ELF-1 (cell line): ENCODE measurements at places on chromosomes 3 and 15.

- DNase-seq = no peak
These were observed 32.2 kb downstream of the SLC24A1 start for GRCh38 chr15:65653801-65654521.

GRCh38 chr15:78651007-78651406 is 10.0 kb upstream of the CHRNB4 start:
- no peak for DNase-seq

DNA sequence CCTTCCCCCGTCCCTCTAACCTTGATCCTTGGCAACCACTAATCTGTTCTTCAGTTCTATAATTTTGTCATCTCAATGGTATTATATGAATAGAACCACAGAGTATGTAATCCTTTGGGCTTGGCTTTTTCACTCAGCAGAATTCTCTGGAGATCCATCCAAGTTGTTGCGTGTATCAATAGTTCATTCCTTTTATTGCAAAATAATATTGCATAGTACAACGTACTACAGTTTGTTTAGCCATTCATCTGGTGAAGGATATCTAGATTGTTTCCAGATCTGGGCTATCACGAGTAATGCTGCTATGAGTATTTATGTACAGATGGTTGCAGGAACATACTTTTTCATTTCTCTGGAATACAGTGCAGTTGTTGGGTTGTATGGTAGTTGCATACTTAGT is 76.2 kb downstream of the PLXNA1 start:
- DNase-seq = no peak

- DNase-seq = no peak
These were observed 61.4 kb downstream of the TTBK2 start for GRCh38 chr15:42858999-42859789.

- no peak for DNase-seq
These were observed 36.4 kb downstream of the EIF3J start for GRCh38 chr15:44573386-44573785.

DNA sequence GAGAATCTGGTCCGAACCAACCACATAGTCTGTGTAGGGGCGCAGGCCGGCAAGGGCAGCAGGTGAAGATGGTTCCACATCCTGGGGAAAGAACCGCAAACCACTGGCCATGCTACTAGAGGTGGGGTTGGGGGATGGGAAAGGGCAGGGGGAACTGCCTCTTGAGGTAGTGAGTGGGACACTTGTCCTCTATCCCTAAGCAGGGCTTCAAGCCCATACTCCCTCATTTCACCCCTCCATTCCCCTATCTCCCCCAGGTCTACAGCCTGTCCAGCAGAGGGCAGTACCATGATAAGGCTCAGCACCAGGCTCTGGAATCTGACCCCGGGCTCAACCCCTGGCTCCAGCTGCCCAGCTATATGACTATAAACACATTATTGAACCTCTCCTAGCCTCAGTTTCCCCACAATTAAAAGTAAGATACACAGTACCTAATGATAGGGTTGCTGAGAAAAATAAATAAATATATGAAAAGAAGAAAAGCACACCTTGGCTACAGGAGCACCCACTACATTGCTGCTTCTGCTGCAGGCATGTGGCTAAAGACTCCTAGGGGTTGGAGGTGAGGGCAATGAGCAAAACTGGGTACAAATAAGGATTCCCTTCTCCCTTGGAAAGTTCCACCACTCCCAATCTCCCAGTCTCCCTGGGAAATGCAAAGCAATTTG is 6.3 kb downstream of the GORASP1 start:
- DNase-seq = peak; percentile 23

GRCh38 chr3:7684182-7684715 is 817.4 kb upstream of the LMCD1 start:
- no peak for DNase-seq

DNA sequence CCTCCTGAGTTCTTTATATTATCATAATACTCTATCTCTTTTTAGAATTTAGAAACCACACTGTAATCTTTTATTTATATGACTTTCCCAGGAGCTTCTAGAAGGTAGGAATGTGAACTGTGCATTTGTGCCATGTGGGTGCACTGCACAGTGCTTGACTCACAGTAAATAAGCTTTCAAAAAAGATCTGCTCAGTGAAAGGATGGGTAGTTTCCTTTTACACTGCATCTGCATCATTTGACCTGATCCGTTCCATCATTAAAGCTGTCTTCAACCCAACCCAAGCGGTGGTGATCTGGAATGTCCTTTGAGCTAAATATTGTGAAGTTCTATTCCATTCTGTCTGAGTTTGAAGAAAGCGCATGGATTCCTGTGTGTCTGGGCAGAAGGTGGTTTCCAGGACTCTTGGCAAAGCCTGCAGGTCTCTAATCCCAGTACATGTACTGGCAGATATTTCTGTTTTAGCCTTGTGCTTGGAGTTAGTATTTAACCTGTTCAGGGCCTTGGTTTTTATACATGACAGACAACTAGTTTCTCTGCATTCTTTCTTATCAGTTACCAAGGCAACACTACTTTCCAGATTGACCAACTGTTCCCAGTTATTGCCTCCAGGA is 96.7 kb downstream of the DHX30 start:
- DNase-seq = no peak

DNA sequence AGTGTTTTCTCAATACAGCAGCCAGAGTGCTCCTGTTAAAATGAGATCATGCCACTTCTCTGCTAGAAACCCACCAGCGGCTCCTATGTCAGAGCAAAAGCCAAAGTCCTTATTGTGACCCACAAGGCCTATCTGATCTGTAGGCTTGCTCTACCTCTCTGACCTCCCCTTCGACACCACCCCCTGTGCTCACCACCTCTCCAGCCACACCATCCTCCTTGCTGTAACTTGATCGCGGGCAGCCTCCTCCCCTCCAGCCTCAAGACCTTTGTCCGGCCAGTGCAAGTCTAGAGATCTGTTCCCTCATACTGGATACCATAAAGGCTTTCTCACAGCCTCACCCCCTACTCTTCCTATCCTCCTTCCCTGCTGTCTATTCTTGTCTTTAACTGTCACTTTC is 1.9 kb upstream of the IGDCC4 start:
- DNase-seq = peak; percentile 62

- no peak for DNase-seq
These were observed 301.4 kb downstream of the CNTN6 start for GRCh38 chr3:1394188-1394587.

DNA sequence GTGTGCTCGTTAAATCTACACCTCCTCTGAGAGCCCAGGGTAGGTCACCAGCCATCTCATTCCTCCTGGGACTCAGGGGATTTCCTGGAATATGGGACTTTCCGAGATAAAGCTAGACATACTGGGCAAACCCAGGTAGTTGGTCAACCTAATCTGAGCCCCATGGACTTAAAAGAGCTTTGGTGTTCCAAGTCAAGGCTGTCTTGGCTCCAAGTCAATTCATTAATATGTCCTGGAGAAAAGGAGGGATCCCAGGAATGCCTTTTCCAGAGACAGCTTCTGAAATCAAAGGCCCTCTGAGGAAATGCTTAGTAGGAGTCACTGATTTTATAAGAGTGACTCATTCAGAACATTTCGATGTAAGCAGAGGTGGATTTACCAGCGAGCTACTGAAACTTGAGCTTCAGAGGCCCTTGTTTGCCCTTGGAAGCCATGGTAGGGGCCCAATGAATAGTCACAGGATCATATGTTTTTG is 137.3 kb upstream of the UBE2E1 start:
- DNase-seq = no peak

- no peak for DNase-seq
These were observed 69.9 kb downstream of the TBC1D5 start for GRCh38 chr3:17672506-17672905.

GRCh38 chr15:40543631-40544294 is 21.1 kb downstream of the CCDC32 start:
- DNase-seq = no peak

DNA sequence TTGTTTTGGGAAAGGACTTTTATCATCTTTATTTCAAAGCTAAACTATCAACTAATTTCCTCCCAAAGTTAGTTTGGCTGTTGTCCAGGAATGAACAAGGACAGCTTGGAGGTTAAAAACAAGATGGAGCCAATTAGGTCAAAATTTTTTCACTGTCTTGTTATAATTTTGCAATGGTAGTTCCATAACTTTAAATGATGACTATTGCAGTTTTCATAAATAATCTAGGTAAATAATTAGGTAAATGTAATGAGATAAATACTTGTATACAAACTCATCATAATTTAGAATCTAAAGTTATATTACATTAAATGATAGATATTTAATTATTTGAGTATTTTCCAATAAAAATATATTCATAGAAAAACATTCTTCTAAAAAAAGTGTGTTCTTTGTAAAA is 68.3 kb upstream of the DAZL start:
- DNase-seq = no peak

DNA sequence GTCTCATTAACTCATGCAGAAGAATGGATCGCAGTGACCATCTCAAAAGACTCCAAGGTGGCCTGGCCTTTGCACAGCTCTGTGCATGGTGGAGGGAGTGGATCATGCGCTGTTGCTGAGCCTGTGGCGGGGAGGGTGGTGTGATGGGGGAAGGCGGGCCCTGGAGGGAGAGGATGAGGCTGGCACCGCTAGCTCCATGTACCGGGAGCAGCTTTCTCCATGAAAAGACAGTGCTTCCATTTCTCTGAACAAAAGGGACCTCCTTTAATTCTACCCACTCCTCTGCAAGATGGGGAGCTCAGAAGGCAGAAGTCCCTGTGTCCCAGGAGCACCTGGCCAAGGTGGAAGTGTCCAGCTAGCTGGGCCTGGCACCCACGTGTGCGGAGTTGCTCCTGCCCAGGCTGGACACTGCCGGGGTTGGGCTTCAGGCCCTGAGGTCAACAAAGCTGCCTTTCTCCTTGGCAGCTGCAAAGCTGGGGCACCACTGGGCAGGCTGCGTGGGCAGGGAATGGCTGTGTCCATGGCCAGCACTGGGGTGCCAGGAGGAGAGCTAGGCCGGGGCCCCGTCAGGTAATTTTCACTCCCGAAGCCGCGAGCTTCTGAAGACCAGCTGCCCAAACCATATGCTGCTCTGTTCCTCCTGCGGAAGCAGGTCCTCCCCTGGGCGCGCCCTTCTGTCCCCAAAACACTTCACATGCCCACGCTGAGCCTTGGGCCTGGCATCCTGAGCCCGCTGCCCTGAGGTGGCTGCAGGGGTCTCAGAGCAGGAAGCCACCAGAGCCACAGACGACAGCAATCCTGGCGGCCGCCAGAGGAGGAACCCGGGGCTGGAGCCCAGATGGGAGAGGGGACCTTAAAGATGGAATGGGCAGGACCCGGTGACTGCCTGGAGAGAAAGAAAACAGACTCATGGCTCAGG is 6.4 kb downstream of the MAP6D1 start:
- no peak for DNase-seq

- no peak for DNase-seq
These were observed 461 bp downstream of the PCYT1A start for GRCh38 chr3:196287090-196287439.

DNA sequence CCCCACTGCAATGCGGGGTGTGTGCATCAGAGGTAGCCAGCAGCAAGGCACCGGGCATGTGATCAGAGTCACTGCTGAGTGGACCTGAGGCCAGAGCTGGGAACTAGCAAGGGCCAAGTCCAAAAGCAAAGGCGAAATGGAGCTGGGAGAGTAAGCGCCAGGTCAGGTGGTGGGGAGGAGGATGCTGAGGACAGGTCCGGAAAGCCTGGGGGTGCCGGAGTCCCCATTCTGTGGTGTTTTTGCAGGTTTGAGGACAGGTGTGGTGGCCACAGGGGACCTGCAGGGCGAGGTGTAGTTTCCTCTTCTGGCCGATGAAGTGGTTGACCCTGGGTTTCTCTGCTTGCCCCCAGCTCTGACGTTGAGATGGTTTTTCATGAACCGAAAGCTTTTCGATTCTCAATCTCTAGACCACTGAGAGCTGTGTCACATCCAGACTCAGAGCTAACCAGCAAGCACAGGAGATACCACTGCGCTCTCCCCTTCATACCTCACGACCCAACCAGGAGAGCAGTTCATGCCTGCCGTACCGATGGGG is 35.0 kb upstream of the HES1 start:
- no peak for DNase-seq

DNA sequence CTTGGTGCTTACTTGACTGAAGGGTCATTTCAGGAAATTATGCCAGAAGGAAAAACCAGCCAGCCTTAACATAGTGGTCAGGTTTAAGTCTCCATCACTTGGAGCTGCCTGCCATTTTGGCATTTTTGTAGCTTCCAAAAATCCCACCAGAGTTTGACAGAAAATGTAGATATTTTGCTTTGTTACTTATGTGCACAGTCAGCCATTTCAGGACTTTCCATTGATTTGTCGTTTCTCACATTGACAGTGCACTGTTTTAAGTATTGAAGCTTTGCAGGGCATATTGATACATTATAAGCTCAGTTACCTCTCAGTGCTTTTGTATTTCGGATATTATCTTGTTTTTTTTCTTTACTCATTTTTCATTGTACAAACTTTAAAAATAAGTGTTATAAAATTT is 89.0 kb upstream of the ANKRD34C start:
- no peak for DNase-seq

DNA sequence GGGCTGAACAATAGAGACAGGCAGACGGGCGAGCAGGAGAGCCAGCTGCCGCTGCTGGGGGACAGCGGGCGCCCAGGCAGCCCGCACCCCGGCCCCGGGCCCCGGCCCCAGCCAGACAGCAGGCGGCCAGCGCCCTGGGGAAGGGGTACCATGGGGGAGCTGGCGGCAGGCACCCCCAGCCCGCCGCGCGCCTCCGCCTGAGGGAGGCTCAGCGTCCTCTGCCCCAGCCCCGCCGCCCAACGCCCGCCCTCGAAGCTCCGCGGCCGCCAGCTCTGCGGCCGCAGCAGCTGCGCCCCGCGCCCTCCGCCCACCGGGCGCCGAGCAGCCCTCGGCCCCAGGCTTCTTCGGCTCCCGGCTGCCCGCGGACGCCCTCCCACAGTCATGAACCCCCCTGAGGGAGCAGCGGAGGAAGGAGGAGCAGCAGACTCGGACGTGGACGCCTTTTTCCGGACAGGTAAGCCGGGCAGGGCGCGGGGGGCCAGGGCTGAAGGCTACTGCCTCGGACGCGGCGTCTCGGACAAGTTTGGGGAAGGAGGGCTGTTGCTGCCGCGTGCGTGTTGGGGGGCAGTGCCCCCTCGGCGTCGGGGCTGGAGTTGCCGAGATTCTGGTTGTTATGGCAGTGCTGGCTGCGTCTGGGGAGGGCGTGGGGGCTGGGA is 41.6 kb upstream of the ROPN1 start:
- no peak for DNase-seq

DNA sequence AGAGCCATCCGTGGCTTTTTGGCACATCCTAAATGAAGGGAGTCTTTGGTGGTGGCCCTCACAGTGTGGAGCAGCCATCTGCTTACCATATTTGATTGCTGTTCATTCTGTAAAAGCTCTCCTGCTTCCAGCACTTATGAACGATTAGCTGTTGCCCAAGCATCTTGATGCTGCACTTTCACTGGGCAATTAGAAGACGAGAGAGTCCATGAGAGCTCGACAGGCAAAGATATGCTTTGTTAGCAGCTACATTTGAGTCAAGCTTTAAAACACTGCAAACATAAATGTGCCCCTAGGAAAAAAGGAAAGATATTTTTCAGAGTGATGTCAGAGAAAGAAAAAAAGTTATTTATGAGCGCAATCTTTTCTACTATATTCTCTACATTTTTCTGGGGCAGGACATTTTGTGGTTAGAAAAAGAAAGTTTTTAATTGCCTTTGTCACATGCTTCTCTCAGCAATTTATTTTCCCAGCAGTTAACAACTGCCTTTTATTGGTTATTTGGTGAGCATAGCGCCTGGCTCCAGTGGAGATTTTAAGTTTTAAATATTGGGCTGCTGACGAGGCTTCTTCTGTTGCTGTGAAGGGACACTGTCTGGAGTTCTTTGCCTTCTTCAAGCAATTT is 468.4 kb downstream of the C3orf38 start:
- DNase-seq = no peak
